ENCODE measurements at places on chromosomes 3 and 15.

DNA sequence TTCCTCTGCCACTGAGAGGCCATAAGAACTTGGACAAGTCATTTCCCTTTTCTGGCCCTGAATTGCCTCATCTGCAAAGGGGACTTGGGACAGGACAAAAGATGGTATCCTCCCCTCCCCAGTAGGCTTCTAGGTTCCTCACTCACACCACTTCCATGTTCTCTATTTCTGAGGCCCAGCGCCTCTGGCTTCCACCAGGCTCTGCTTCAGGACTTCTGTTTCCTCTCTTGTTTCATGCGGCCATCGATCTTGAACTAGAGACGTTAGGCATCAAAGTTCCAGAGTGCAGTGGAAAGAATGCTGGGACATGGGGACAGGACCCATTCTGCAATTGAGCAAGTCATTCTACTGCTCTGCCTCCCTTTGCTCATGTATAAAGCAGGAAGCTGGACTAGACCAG is 1.7 kb downstream of the TM4SF4 start:
- no peak for DNase-seq

GRCh38 chr3:100602506-100603444 is 6.6 kb upstream of the ADGRG7 start:
- no peak for DNase-seq

GRCh38 chr3:127064391-127065137 is 81.6 kb downstream of the PLXNA1 start:
- no peak for DNase-seq

DNA sequence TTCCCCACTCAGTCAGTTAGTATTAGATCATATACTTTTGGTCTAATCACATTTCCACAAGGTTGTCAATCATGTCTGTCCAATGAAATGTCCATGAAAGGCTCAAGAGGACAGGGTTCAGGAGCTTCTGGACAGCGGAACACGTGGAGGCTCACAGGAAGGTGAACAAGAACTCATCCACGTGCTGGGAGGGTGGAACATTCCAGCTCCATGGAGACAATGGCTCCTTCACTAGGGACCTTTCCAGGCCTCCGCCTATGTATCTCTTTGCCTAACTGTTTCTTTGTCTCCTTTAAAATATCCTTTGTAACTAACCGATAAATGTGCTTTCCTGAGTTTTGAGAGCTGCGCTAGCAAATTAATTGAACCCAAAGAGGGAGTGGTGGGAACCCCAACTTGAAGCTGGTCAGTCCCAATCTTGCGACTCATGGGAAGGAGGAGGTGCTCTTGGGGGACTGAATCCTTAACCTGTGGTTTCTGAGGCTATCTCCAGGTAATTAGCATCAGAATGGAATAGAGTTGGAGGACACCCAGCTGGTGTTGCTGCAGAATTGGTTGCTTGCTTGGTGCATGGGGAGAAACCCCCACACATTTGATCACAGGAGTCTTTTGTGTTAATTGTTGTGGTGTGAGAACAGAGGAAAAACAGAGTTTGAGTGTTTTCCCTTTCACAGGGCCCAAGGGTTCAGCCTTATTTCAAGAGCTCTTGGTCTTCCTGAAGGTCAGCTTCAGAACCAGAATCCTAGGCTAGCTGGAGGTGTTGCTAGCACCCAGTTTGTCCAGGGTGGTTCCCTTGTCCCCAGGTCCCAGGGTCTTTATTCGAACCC is 3.0 kb upstream of the TKT start:
- DNase-seq: no peak

- no peak for DNase-seq
These were observed 111.3 kb downstream of the DCLK3 start for GRCh38 chr3:36653095-36653494.

- no peak for DNase-seq
These were observed 19.6 kb downstream of the CEP63 start for GRCh38 chr3:134505485-134505884.

GRCh38 chr3:189267981-189268613 is 96.3 kb downstream of the TPRG1 start:
- no peak for DNase-seq

DNA sequence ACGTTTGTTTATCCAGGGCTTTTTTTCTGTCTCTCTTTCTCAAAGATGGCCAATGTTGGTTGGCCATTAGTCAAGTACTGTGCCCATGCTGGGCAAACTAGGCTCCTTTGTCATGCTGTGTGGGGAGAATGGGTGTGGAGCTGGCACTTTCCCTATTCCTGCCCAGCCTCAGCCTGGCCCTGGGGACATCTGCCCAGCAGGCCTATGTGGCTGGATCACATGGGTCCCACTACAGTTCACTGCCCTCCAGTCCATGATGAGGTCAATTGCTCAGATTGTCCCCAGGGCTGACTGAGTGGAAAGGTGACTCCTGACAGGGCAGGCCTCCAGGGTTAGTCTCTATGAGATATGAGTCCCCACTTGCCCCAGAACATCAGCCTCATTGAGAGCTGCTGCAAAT is 54.4 kb upstream of the HERC1 start:
- DNase-seq: no peak

- no peak for DNase-seq
These were observed 37.2 kb downstream of the DET1 start for GRCh38 chr15:88509321-88509720.

GRCh38 chr15:22262613-22263020 is 182.3 kb downstream of the OR4M2 start:
- DNase-seq: no peak

DNA sequence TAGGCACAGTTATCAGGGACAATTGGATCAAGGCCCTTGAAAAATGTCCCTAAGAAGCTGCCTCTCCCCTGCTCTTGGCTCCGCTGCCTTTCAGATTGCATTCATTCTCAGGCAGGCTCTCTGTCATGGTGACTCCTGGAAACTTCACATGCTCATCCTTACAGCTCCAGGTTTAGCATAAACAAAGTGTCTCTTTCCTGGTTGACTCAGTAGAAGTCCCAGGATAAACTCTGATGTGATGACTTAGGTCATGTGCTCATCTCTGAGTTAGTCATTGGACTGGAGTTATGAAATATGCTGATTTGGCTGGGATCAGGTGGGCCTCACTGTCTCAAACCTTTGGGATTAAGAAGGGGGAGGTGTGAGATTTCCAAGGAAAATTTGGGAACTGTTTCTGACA is 243.8 kb downstream of the ZNF621 start:
- no peak for DNase-seq

GRCh38 chr3:42651248-42652091 is 2.0 kb upstream of the ZBTB47 start:
- peak; percentile 32 for DNase-seq

DNA sequence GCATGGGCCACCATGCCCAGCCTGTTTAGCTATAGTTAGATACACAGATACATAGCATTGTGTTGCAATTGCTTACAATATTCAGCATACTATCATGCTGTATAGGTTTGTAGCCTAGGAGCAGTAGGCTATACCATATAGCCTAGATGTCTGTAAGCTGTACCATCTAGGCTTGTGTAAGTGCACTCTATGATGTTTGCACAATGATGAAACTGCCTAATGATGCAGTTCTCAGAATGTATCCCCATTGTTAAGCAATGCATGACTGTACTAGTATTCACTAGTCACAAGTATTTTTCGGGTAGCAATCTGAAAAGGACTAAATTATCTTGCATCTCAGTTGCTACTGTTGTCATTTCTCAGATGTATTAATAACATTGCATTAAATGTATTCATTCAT is 16.0 kb downstream of the PIGB start:
- DNase-seq: no peak

GRCh38 chr3:29515451-29515850 is 234.6 kb downstream of the RBMS3 start:
- no peak for DNase-seq

- no peak for DNase-seq
These were observed 176.4 kb downstream of the ISL2 start for GRCh38 chr15:76512971-76513370.

DNA sequence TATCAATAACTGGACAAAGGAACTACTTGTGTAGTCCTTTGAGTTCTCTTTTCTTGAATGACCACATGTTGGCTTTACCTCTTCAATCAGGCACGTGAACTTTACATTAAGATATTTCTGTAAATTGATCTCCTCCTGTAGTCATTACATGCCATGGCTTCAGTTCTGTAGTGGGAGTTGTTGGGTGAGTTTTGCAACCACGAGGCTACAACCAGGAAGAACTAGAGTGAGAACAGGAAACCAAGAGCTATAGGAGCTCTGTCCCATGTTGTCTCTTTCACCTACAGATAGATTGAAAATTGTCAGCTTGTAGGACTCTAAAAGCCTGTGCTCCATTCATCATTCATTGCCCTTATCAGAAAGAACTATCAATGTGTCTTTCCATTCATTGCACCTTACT is 2.0 kb downstream of the RSRC1 start:
- DNase-seq: no peak

- DNase-seq: no peak
These were observed 198.7 kb upstream of the LYSMD4 start for GRCh38 chr15:99931703-99932603.

DNA sequence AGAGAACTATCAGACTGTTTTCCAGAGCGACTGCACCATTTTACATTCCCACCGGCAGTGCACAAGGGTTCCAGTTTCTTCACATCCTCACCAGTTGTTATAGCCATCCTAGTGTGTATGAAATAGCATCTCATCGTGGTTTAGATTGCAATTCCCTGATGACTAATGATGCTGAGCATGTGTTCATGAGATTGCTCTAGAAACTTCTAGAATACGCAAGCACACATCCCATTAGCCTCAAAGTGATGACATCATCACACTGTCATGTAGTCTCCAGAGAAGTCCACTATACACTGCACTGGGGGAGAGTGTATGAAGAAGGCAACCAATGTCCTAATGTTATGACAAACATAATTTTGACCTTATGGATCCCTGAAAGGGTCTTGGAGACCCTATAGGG is 30.1 kb downstream of the FBLN2 start:
- DNase-seq: no peak

DNA sequence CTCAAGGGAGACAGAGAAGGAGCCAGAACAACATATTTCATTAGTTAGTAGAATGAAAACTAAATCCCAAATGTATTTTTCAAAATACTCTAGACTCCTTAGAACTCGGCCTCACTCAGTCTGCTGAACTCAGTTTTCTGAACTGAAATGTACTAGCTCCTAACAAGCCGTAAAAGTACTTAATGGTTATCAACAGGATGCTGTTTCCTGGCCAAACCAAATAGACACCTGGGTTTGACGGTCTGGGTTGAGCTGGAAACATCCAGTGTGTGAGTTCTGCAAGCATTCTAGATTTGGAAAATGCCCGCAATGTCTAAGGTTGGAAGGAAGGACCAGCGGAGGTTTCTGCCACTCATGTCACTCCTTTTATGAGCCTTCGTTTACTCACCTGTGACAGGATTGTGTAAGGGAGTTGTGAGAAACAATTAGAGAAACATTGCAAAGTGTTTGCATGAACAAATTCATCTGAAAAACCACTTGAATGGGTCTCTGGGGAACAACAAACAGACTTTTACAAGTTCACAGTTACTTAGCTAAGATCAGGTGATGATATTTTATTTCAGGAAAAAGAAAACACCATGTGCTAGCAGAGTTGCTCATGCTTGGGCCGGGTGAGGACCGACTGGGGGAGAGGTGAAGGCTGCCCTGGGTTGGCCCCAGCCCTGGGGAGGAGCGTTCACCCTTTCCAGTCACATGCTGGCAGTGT is 151.0 kb downstream of the ALDH1A2 start:
- DNase-seq: no peak

GRCh38 chr15:65371976-65372786 is 5.6 kb downstream of the IGDCC3 start:
- DNase-seq: no peak

- no peak for DNase-seq
These were observed 79.4 kb downstream of the AAGAB start for GRCh38 chr15:67174864-67175573.

DNA sequence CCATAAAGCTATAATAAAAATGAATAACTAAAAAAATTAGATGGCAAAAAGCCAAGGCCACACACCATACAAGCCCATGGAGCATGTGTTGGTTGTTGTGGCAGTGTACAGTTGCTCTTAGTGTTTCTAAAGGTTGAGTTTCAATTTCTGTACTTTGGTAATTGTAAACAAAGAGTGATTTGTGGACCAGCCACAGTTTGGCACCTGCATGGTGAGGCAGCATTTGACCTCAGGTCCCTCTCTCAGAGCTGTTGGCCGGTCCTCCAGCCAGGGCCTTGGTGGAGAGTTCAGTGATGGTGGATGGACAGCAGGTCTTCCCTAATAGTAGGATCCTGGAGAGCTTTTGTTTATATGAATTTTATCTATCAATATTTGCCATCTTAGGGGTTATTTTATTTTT is 5.6 kb downstream of the ACAD9 start:
- DNase-seq: no peak

GRCh38 chr3:175885231-175885766 is 1026.2 kb downstream of the NAALADL2 start:
- no peak for DNase-seq

DNA sequence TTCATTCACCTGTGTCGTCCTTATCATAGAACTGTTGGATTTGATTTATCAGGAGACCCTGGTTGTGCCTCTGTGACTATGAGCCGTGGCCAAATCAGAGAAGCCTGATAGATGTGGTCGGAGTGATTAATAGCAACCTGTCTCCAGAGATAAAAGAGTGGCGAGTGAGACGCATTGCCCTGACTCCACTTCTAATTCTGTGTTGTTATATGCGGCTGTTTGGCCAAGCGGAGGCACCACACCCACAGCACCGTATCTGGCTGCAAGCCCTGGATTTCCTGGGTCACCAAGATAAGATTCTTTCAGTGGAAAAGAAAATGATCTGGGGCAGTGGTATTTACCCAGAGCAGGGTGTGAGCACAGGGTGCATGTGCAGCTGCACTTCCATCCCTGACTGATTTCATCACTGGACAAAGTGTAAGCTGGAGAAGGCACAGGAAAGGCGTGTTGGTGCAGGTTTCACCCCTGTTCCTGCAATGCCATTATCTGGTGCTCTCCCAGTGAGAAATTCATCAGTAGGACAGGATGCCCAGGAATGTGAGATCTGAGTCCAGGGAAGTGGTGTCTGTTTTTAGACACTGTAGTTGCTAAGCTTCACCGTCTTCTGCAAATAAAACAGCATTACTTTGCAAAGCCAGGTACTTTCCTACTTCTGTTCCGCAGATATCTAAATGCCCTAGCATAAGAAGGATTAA is 84.6 kb downstream of the CD47 start:
- DNase-seq: peak; percentile 44

DNA sequence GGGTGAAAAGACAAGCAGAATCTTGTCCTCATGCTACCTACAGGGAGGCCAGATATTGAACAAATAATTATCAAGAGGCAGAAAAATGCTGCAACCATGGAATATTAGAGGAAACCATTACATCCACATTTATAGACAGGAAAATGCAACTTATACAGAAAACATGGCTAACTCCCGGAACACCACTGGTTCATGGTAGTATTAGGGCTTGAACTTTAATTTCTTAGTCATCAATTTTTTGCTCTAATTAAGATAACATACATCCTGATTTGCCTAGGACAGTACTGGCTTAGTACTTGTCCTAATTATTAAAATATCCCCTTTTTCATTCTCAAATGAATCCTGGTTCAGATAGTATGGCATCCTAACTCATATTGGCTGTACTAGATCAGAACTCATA is 76.3 kb upstream of the TGFBR2 start:
- no peak for DNase-seq

DNA sequence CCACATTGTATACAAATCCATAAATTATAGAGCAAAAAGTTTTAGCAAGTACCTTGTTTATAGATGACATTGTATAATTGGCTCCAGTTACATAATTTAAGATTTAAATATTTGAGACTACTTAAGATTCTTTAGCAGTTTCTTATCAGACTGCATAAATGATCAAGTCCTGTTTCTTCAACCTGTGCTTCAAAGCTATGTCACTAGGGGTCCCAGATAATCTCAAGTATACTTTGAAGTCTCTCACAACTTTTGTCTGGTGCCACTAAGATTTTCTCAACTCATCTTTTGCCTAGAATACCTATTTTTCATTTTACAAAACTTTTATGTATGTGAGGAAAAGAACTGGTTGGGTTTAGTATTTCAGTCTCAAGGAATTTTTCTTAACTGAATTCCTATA is 205.5 kb downstream of the STAG1 start:
- DNase-seq: no peak
